ENCODE measurements at places on chromosomes 12 and 14. TPM values are rescaled to one million over a fixed set of nuclear protein-coding genes. Genes with fewer than 3 reads are reported as not detected.

Gene VASH1
- polyA plus RNA-seq: 89.4 TPM

GRCh38 chr12:49108958-49109404 is 1.7 kb downstream of the LMBR1L start:
- DNase-seq: no peak

Gene ANO6
- polyA plus RNA-seq: 23.4 TPM

DNA sequence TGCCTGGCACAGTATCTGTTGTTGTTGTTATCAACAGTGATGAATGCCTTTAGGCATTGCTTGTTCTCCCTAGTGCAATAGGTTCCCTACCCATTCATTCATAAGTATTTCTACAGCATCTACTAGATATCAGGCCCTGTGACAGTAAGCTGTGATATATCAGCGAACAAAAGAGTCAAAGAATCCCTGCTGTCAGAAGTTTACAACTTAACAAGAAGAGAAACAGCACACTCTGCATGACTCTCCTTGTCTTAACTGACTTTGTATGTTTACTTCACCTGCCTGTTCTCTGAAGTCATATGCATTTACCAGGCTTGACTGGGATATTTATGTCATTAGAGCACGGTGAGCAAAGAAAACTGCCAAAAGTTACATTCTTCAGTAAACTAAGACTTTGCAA is 452.2 kb upstream of the RPL10L start:
- DNase-seq: no peak

DNA sequence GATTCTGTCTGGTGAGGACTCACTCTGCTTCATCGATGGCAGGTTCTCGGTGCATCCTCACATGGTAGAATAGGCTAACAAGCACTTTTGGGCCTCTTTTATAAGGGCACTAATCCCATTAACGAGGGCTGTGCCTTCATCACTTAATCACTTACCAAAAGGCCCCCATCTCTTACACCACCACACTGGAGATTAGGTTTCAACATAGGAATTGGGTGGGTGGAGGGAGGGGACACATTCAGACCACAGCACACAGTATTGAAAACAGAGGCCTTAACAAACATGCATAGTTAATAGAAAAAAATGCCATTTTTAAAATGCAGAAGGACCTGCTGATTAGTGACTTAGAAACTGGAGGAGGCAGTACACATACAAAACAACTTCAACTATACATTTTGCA is 61.6 kb downstream of the SPPL3 start:
- no peak for DNase-seq
